AG04450 (cell line): ENCODE measurements at places on chromosomes 11 and 22.

GRCh38 chr11:72776844-72777754 is 16.7 kb downstream of the STARD10 start:
- DNase-seq = no peak

DNA sequence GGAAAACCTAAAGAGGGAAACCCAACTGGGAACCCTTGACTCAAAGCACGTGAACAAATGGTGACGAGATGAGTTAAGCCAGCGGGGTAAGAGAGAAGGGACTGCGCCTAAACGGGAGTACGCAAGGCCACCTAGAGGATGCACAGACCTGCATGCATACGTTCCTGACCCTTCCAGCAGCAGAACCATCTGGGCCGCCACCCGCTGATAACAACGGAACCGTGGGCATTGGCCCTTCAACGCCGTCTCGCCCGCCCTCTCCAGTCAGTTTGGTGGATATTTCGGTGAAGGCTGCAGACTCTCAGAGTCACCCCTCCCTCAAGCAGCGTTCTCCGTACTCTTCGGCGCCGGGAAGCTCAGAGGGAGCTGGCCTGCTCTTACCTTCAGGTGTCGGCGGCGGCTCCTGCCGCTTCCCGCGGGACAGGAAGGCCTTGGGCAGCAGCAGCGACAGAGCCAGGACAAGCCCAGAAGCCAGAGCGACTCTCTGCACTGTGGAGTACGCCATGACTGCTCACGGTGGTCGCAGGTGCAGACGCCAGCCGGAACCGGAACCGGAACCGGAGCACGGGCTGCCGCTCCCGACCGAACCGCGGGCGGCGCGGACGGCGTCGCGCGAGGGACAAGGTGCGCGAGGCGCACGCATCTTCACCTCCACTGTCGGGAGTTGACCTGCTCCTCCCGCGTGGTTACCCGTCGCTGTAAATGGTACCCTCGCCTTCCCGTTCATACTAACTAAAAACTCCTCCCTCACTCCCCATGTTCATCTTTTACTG is at the start of gene RIC3:
Gene RIC3, minus strand, starts transcription at position 541 of the 773 bp plus-strand sequence. Its CDS starts 36 bp downstream, at position 505.
- no peak for DNase-seq

- DNase-seq = no peak
Observed at GRCh38 chr11:71406681-71407080, 41.5 kb downstream of the DHCR7 start.

- DNase-seq = no peak
Observed at GRCh38 chr22:26953012-26953883, 295.9 kb downstream of the MIAT start.

- DNase-seq = no peak
Observed at GRCh38 chr11:65438257-65439151, 15.9 kb downstream of the NEAT1 start.

- no peak for DNase-seq
Observed at GRCh38 chr11:111231836-111232235, 13.7 kb upstream of the POU2AF2 start.

- no peak for DNase-seq
Observed at GRCh38 chr11:12090061-12090591, 20.3 kb upstream of the MICAL2 start.

DNA sequence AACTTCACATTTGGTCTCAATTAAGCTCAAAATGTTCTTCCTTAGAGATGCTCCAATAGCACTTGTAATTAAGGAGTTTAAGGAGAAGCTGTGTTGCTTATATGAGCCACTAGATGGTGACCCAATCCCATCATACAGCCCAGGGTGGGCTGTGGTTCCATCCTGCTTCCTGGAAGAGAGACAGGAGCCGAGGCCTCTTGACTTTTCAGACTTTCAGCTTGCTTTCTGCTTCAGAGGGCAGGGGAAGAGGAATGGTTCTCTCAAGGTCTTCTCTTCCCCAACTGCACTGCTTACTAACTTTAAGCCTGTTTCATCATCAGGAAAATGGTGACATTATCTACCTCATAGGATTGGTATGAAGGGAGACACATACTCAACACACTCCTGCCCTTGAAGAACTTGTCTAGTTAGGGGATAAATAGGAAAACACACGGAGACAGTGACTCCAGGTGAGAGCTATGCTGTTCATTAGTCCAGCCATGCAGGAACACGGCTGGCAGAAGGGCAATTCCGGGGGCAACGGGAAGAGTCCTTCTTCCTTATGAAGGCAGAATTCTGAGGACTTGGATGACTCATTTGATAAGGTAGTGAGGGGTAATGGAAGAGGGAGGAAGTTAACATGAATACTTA is 20.1 kb downstream of the TMEM218 start:
- DNase-seq = peak; percentile 58

GRCh38 chr11:28448186-28448585 is 340.0 kb downstream of the METTL15 start:
- no peak for DNase-seq

- no peak for DNase-seq
Observed at GRCh38 chr11:34344768-34345539, 12.9 kb downstream of the ABTB2 start.

DNA sequence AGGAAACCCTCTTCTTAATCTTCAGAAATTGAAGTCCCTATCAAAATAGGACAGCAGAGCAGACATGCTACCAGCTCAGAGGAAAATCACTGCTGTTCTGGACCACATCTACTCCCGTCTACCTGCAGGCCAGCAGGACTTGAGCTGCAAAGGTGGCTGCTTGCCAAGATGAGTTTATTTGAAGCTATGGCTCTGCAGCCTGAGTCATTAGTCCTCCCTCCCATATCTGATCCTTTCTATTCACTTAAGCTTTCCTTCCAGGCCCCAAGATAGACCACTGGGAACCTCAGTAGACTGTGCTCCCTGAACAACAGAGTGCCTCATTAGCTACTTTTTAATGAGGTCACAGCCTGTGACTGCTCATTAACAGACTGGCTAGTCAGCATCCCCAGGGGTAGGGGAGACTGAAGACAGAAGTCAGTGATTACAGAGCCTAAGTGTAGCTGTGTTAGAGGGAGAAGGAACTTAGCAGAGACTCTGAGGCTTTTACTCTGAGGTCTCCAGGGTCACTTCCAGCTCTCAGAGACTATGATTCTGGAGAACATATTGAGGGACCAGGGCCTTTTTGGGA is 6.8 kb upstream of the OR10A2 start:
- no peak for DNase-seq

DNA sequence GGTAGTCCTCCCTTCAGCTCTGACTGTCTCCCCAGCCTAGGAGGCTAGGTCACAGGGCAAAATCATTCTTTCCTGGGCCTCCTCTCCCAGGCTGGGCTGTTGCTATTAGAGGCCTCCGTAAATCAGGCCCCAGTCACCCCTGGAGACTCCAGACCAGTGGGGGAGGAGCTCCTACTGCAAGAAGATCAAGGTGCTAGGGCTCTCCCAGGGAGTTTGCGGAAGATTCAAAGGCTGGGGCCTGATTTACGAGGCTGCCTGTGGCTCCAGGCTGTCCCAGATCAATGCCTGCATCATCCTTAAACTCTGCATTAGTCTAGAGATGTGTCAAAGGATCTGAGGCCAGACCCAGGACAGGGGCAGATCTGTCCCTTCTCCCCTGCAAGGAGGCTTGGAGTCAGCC is 346.2 kb downstream of the TENM4 start:
- DNase-seq = no peak

GRCh38 chr11:78381865-78382264 is 35.8 kb downstream of the GAB2 start:
- DNase-seq = no peak

DNA sequence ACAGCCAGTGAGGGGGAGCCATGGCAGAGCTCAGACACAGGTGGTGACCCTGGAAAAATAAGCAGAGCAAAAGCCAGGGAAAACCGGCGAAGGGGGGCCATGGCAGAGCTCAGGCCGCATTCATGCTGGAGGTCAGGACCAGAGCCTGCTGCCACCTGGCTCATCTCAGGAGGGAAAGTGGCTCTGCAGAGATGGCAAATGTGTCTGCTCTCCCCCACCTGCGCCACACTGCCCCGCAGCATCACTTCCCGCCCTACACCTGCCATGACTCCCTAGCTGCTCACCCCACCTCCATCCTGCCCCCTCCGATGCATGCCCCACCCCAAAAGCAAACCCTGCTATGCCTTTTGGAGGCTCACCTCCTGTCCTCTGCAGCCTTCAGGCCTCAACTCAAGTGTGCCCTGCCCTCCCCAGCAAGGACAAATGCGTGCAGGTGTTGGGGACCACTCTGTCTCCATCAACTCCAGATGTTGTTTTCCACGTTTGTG is 123.2 kb upstream of the FGF3 start:
- DNase-seq = no peak

- no peak for DNase-seq
Observed at GRCh38 chr11:71532036-71532610, 5.1 kb downstream of the KRTAP5-7 start.

GRCh38 chr11:69162505-69162904 is 6.8 kb downstream of the SMIM38 start:
- DNase-seq = no peak

- no peak for DNase-seq
Observed at GRCh38 chr22:17802822-17803221, 28.6 kb upstream of the BID start.

- DNase-seq = no peak
Observed at GRCh38 chr11:11567936-11568650, 53.7 kb downstream of the GALNT18 start.

DNA sequence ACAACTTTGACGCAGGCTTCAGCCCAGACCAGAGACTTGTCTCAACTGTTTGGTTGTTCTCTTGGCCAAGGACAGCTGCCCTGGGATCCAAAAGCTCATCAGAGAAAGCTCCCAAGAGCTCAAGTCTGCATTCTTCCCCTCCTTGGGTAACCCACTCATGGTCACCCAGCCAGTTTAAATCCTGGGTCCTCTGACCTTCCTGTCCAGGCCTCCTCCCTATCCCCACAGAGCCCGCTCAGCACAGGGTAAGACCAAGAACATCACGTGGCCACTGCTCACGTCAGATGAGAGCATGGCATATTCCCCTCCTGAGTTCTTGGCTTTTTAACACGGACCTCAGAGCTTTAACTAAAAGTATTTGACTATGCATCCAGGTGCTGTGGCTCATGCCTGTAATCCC is 25.8 kb downstream of the TSKU start:
- no peak for DNase-seq

GRCh38 chr22:38753948-38754750 is 1.6 kb downstream of the SUN2 start:
- DNase-seq = peak; percentile 16

DNA sequence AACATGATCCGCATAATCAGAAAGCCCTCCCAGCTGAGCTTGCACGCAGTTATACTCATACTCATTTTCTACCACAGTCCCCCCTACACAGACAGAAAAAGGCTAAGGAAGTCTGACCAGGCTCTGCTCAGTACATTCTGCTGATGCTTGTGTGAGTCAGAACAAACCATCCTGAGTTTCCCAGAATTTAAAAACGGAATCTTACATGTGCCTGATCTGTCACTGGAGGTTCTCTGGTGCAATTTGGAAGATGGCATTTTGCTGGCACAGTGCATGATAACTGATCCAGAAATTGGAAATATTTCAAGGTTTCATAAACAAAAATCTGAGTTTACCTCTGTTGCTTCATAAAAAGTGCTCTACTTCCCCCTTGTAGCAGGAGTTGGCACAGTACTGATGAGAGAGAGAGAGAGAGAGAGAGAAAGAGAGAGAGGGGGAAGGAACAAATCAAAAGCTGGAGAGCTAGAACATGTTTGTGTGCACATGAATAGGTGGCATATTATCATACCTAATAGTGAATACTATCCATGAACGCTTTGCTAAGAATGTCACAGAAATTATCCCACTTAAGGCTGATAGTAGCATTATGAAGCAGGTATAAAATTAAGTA is 1085.3 kb downstream of the DLG2 start:
- DNase-seq = no peak

- no peak for DNase-seq
Observed at GRCh38 chr22:22720201-22720723, 75.8 kb downstream of the GGTLC2 start.

DNA sequence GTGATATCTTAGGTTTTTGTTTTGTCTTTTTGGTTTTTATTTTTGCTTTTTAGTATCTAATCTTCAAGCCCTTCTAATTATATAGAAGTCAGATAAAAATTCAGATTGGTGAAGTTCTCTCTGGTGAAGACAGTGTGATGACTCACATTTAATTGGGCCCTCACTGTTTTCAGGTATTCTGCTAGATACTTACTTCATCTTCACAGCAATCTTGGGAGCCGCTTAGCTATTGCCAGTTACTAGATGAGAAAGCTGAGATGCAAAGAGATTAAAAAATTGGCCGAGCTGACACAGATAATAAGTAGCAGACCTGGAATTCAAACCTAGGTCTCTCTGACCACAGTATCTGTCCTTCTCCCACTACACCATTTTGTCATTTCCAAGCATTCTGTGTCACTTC is 75.0 kb downstream of the PPP2R1B start:
- DNase-seq = no peak

- DNase-seq = no peak
Observed at GRCh38 chr11:47302853-47303252, 32.9 kb downstream of the MADD start.

DNA sequence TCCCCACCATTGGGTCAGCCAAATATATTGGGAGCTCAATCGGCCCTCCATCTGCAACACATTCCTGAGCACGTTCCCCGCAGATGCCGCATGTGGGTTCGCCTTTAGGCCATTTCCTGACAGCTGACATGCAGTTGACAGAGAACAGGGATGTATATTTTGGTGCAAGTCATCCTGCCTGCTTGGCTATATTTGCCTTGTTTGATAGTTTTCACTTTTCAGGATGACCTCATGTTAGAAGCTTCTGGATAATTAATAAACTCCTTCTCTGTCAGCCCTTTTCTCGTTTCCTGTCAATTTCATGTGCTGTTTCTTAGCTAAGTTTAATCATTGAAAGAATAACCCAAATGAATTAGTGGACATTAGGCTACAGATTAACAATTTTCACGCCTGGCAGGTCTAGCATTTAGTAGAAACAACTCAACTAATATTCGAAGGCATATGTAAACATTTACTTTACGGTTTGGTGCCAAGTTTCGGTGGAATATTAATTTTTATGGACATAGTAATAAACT is 105.8 kb upstream of the SLC5A12 start:
- no peak for DNase-seq
